Mammary epithelial cell (primary cell): ENCODE measurements at places on chromosomes 4 and X.

- no peak for DNase-seq
These were observed 68.9 kb downstream of the ARHGAP24 start for GRCh38 chr4:85543832-85544231.

DNA sequence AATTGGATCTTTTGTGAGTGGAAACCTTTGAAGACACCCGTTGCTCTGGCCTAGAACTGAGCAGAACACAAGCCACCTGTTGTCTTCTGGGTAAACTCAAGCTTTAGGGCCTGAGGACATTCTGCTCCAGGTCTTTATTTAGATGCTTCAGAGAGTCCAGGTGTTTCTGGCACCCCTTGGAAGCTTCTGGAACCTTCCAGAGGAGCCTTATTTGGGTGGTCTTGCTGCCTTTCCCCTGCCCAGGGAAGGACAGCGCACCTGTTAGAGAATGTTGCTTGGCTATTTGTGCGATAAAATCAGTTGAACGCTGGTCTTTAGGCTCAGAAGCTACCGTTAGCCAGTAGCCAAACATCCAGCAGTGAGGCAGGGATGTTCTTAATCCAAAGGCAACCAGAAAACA lies 3.0 kb downstream of the ZNF275 start:
- DNase-seq, result no peak

DNA sequence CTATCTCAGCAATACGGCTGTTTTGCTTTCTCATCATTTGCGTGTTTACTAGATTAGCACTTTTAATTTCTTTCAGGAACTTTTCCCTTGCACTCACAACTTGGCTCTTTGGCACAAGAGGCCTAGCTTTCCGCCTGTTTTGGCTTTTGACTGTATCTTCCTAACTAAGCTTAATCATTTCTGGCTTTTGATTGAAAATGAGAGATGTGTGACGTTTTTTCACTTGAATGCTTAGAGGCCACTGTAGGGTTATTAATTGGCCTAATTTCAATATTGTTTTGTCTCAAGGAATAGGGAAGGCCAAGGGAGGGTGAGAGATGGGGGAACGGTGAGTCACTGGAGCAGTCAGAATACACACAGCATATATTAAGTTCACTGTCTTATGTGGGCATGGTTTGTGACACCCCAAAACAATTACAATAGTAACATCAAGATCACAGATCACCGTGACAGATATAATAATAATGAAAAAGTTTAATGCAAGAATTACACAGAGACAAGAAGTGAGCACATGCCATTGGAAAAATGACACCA lies 27.3 kb downstream of the MND1 start:
- no peak for DNase-seq

DNA sequence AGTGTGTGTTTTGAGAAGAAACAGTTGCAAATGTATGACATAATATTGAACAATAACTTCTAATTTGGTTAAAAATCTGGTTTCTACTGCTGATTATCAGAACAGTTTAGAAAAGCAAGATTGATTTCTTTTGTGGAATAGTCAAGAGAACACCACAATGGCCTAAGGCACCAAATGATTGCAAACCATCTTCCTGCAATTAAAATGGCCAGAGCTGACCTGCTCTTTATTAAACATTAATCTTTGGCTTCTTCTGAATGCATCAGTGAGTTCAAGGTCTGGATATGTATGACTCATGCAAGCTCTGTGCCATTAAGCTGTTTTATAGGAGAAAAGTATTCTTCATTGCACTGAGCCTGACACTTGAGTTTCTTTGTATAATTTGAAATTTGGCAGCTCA lies 107.8 kb upstream of the PDHA2 start:
- peak; percentile 61 for DNase-seq
